Hematopoietic multipotent progenitor cell treated with erythropoietin and hydrocortisone succinate and interleukin-3 and kit ligand, for 8 days (in vitro differentiated cells): ENCODE measurements at places on chromosomes 16 and 17.

DNA sequence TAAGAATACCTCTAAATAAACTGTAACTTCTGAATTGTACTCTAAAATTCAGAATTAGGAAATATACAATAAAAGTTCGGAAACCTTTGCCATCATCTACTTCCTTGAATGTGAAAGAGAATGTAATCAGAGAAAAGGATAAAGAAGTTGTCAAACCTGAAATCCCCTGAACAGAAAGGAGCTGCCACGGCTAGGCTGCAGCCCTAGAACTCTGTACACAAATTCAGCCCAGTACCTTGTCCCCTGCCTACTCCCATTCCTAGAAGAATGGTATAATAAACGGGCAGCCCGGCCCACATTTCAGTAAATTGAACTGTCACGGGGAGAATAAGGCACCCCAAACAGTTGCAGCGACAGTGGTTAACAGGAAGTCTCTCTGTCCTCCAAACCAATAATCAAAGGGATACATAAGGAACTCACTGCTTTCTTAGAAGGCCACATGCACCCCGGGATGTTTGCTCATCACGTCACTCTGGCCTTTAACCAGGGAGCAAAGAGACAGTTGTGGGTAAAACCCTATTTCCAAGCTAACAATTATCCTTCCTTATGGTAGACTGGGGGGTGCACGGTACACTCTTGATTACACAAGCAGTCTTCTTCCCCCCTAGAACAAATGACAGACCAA is 24.3 kb upstream of the RFFL start:
- peak; percentile 73 for DNase-seq

DNA sequence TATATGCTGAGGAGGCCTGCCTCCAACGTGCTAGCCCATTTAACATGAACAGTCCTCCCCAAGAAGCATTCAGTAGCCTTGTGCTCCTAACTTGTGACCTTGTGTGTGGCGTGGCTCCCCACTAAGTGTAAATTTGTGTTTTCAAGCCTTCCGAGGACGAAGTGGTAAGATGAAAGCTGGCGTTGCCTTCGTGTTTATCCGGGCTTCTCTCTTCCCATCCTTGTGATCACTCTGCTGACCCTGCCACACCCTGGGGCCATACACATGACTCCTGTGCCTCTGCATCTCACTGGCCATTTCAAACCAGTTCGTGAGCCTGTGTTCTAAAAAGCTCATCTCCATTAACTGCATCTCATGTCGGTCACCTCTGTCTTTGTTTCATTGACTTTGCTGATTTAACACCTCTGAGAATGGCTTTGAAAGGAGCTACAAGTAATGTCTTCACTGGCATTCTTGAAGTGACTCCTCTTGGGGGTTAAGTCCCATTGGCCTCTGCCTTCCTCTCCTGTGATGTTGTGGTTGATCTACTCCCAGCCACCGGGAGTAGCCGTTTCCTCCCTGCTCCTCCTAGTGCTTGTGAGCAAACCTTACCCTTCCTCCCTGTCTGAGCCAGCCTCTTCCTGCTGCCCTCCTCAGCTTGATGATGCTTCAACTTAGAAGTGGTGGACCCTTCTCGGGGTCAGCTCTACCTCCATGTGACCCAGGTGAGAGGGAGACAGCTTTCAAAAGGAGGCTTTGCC is 27.4 kb upstream of the NAGLU start:
- no peak for DNase-seq

- peak; percentile 93 for DNase-seq
These were observed at the start of gene NHERF1 for GRCh38 chr17:74748529-74749278. NHERF1 (plus strand) TSS chr17:74748628; CDS start chr17:74748847, 219 bp downstream.

- peak; percentile 88 for DNase-seq
These were observed 13.7 kb downstream of the RARA start for GRCh38 chr17:40322358-40323315.

GRCh38 chr16:72008424-72009216 is at the start of gene DHODH:
DHODH (plus strand) TSS chr16:72008744; CDS start chr16:72008765, 21 bp downstream.
- DNase-seq: peak; percentile 98

DNA sequence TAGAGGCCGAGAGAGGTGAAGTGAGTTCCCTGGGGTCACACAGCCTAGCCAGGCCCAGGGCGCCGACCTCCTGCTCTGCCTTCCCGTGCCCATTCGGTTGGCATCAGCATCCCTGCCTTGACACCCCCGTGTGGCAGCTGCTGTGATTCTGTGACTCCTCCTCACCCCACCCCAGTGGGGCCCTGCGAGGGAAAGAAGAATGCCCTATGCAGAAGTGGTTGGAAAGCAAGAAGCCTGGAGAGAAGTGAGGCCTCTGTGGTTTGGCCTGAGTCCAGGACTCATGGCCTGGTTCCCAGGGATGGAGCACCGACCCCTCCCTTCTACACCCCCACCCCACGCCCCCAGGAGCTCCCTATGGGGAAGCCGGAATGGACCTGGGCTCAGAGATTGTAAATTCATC is 296.2 kb downstream of the SEC14L1 start:
- DNase-seq: peak; percentile 33

DNA sequence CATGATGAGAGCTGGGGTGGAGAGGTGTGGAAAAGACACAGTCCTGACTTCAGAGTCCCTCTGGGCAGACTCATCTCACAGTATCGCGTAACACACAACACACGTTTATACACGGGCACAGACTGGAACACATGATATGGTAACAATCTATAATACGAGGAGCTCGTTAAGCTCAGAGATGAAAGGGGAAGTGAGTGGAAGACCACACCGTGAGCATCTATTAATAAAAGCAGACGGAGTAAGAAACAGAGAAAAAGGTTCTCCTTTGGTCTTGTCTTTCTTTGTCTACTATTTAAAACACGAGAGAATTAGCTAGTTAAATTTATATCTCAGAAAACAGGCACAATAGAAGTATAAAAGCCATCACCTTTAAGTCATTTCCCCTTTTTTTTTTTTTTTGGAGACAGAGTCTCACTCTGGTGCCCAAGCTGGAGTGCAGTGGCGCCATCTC is 13.5 kb downstream of the ANKRD11 start:
- DNase-seq: peak; percentile 38
